ENCODE measurements at places on chromosomes 6 and 20.

DNA sequence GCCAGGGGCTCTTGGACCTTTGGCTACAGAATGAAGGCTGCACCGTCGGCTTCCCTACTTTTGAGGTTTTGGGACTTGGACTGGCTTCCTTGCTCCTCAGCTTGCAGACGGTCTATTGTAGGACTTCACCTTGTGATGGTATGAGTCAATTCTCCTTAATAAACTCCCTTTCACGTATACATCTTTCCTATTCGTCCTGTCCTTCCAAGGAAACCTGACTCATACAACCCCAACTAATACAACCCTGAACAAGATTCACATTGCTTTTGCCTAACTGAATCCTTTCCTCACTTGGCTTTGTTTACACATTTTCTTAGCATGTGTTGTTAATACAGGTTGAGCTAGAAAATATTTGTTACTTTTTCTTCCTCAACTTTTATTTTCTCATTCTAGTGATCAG is 21.9 kb downstream of the TBXT start:
- no peak for DNase-seq

DNA sequence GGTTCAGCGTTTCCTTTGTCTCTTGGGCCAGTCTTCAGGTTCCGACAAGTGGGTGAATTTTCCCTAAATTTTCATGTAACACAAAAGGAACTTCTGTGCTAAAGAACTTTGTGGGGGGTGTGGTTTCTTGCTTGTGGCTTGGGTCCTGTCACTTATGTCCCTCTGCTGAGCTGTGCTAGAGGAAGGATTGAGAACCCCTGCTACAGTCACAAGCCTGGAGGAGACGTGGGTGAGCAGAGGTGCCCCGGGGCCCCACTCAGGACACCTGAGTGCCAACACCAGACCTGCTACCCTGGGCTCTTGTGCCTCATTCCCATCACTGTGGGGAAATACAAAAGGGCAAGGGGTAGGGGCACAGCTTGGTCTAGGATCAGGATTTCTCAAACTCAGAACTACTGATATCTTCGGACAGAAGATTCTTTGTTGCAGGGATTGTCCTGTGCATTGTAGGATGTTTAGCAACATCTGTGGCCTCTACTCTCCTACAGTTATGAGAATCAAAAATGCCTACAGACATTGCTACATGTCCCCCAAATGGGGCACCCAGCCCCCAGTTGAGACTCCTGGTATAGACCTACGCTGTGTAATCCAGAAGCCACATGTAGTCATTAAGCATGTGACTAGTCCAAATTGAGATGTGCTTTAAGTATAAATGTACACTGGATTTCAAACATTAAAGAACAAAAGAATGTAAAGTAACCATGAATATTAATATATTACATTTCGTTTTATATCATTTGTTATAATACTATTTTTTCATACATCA is 128.7 kb downstream of the LY86 start:
- DNase-seq, result no peak

DNA sequence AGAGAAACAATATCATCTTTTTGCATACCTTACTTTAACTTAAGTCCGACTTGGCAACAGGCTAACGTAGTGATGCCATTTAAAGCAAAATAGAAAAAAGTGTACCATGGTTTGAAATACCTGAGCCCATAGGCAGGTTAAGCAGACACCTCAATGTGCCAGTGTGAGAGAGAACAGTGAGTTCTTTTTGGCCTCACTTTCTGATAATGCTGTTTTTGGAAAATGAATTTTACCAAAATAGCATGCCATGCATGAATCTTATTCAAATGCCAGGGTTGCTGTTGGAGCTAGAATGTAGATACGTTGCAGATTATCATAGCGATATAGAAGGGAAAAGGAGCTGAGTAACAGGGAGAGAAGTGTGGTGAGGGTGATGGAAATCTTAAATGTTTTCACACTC is 170.2 kb downstream of the OTOR start:
- no peak for DNase-seq

DNA sequence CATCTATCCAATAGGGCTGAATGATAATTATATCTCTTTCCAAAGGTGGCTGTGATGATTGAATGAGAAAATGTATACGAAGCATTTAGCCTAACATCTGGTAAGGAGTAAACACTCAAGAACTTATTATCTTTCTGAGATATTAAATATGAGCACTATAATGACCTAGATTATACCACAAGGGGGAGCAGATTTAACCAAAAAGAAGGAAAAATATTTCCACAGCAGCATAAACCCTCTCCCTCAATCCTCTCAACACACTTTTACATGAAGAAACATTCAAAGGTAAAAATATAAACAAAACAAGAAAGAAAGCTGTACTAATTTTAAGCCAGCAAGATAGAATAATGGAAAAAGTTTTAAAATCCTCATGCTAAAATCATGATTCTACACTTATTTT is 68.4 kb downstream of the SHPRH start:
- DNase-seq, result peak; percentile 4

DNA sequence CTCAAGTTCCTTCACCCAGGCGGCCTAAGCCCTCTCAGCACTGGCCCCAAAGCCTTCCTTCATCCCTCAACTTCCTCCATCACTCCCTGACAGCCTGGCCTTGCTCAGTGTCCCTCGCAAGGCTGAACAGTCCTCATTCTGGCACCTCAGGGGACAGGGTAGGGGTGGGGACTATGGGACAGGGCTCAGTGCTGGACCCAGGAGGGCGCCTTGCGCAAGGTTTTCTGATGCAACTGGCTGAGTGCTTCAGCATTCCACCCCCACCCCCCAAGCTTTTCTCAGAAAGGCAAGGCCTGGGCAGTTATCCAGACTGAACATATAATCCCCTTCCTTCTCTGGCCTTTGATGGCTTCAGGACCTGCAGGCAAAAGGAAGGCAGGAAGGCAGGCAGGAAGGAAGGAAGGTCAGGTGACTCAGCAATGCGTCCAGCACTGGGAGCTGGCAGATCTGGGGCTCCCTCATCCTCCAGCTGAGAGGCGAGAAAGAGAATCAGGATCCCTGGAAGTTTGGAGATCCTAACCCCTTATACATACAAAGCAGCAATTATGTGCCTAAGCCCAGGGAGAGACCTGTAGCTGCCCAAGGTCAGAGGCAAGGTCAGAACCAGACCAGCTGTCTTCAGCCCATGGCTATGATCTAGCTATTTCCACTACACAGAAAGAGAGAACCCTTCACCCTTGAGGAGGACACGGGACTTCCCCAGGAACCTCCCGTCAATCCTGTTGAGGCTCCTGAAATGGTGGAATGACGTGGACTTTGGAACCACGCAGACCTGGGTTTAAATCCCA is 8.6 kb upstream of the TRIB3 start:
- DNase-seq, result peak; percentile 27

GRCh38 chr6:166026586-166027126 is 141.0 kb downstream of the TBXT start:
- no peak for DNase-seq

DNA sequence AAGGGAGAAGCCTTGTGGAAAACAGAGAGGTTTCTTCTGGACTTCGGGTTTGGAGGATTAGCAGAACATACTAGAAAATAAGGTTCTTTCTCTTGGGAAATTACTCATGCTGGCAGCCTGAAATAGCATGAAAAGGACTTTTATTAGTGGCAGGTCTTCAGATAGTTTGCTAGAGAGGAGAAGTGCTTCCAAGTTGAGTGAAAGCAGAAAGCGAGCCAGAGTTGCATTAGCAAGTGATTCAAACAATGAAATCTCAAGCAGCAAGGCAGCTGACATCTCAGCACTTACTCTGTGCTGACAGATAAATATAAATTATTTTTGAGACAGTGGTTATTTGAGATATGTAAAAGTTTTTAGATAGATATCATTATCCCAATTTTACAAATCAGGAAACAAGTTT is 91.9 kb downstream of the PLCB4 start:
- DNase-seq, result no peak

- DNase-seq, result no peak
These were observed 39.2 kb downstream of the DPPA5 start for GRCh38 chr6:73314577-73315492.
